ENCODE measurements at places on chromosomes 6 and 20. TPM values are rescaled to one million over a fixed set of nuclear protein-coding genes. Genes with fewer than 3 reads are reported as not detected.

GRCh38 chr6:5132731-5133130, 47.6 kb downstream of the PPP1R3G start:
- DNase-seq = peak; percentile 89

Gene AGPAT1
- total RNA-seq = 38.6 TPM

Gene HDGFL1
- not detected for total RNA-seq

- peak; percentile 76 for DNase-seq
Measured at GRCh38 chr6:74091136-74091793, 395.3 kb downstream of the CD109 start.

Gene LRRN4
- total RNA-seq = not detected

GRCh38 chr20:22412977-22413868, 171.1 kb downstream of the FOXA2 start:
- DNase-seq = no peak

DNA sequence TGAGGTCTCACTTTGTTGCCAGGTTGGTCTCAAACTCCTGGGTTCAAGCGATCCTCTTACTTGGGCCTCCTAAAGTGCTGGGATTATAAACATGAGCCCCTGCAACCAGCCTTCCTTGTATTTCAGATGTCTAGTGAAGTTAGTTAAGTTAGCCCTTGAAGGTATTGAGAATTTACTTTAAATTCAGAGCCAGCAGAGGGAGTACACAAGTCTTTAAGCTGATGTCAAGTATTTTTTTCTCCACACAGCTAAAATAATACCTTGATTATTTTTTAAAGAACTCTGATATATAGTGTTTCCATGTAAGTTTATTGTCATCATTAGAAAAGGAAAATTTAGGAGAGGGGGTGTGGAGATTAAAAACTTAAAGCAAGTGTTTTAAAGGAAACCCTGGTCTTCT, 9.8 kb downstream of the FOXO3 start:
- DNase-seq = no peak

GRCh38 chr20:3105256-3106137, 21.0 kb upstream of the AVP start:
- DNase-seq = no peak

DNA sequence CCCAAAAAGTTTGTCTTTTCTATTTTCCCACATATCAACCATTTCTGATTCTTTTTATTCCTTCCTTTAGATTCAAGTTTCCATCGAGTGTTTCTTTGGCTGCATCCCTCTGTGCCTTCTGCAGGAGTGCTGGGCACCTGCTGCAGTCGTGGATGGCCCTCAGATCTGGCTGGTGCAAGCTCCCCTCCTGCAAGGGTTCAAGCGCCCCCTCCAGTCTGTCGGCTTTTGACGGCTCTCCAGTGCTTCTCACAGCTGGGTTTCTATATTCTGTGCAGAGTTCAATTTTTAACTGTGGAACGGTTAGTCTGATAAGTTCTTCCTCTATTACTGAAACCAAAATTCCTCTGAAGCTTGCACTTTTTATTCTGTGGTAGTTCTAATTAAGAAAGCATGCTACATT, 132.1 kb downstream of the HUS1B start:
- DNase-seq = no peak

DNA sequence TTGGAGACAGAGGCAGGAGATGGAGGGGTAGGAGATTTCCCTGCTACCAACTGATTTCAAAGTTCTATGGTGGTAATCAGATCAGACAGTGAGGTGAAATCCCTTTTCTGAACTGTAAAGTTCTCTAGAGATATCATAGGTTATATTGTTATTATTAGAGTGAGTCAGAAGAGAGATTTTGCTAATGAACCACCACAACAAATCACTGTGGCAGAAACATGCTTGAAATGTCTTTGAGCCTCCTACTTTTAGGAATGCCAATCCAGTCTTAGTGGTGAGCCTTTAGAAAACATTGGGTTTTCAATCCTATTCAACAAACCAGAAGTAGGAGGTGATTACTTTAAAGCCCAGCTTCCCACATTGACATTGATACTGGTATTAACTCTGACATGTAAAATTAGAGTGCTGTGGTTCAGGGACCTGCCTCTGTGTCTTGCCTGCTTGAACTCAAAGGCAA, 136.7 kb upstream of the CNR1 start:
- DNase-seq = no peak

DNA sequence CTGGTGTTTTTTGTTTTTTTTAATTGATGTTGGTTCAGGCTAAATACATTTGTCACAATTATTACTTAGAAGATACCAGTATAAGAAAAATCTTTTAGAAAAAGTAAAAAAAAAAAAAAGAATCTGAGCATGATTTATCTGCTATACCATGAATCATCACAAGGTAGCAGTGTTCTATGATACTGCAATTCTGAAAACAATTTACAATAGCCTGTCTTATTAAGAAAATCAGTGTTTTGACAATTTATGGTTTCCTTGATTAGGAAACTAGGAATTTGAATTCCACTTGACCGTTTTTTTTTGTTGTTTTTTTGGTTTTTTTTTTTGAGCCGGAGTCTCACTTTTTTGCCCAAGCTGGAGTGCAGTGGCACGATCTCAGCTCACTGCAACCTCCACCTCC, 9.3 kb upstream of the MAK start:
- DNase-seq = no peak

Gene TEAD3
- 94.6 TPM for total RNA-seq

- no peak for DNase-seq
Measured at GRCh38 chr6:46014511-46015118, 1.0 kb downstream of the CLIC5 start.

GRCh38 chr6:155003476-155003875, 8.4 kb downstream of the TIAM2 start:
- DNase-seq = no peak

GRCh38 chr20:18666803-18667415, 79.1 kb downstream of the DTD1 start:
- DNase-seq = no peak
